ENCODE measurements at places on chromosomes 12 and 14.

DNA sequence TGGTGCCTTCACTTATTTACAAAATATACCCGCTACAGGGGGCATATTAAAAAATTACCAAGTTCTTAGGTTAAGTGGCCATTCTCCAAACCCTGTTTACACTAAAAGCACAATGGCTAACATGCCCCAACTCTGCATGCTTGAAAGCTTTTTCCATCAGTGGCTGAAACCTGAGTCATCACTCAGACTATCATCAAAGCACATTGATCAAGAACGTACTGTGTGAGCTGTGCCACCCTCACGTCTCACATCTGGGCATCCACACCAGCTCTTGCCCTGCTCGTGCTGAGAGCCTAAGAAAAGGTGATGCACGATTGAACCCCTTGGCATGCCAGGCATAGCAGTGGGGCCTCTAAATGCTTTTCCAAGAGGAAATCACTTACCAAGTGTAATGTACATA, 13.2 kb downstream of the AQP6 start:
- no peak for DNase-seq

GRCh38 chr12:49808686-49809380, 19.4 kb downstream of the NCKAP5L start:
- no peak for DNase-seq

GRCh38 chr12:62762645-62763044, 172.3 kb downstream of the PPM1H start:
- no peak for DNase-seq

DNA sequence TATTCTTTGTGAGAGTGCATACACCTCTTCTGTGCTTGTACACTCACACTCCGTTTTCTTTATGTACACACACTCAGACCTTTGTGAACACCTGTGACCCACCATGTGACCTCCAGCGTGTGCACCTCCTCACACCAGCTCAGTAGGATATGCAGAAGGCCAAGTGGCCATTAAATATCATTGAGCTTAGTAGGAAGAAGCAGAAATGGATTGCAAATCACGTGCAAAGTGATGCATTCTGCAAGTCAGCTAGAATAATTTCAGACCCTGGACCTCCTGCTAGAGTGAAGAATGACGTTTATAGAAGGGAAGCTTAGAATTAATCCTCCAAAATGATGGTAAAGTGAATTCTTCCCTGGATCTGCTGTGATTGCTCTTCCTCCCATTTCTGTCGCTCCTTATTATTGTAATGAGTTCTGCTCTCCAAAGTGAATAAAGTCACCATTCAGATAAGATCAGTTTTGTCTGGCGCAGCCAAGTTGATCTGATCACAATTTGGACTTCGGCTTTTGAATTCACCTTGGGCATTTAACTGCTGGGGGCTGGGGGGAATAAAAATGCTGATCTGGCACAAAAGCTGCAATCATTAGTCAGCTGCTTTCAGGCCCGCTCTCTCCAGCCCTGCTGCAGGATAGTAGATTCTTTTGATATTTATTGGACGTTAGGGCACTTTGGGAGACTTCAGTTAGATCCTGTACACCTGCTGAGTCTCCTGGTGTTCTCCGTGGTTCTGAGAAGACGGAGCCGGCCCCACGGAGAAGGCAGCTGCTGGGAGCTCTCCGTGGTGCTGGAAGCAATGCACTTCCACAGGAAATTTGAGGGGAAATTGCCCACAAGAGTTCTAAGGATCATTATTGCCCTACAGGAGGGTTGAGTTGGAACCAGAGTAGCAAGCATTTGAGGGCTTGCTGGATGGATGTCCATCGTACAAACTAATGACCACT, 12.4 kb upstream of the NRXN3 start:
- no peak for DNase-seq

- DNase-seq: no peak
Measured at GRCh38 chr14:90440021-90440451, 43.2 kb downstream of the CALM1 start.

DNA sequence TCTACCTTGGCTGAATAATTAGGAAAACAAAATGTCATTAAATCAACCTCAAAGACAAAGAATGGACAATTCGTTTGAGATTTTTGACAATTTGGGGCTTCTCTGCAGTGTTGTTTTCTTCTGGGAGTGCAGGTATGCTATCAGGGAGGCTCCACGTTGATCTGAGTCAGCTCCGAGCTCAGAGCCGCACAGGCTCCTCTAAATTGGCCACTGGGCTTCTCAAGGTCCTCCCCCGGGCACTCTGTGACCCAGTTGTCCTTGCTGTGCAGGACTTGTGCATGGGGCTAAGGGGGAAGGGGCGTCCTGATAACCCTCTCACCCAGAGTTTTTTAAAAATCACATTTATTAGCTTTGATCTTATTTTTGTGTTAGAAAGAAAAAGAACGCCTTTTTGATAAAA, 52.7 kb downstream of the TBX3 start:
- DNase-seq: no peak

GRCh38 chr12:24596768-24597388, 352.0 kb downstream of the BCAT1 start:
- no peak for DNase-seq

DNA sequence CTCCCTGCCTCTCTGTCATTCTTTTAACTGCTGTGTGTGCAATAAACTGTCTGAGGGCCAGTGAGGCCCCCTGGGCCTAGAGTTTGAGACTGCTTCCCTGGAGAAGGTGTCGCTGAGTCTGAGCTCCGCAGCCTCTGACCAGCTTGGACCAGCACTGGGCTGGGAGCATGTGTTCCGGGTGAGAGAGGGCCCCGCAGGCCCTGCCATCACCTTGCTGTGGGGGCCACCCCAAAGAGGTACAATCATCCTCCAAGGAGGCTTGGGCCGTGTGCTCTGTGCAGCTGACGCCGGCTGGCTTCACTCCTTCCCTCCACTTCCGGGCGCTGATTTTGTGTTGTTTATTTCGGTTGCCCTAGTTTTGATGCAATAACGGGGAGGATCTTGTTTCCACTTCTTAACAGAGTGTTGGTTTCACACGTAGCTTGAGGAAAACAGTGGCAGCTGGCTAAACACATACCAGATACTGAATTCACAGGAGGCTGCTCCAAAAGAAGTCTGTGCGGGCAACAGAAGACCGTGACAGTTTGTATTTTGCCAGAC, 121.6 kb downstream of the TMEM132C start:
- DNase-seq: no peak

DNA sequence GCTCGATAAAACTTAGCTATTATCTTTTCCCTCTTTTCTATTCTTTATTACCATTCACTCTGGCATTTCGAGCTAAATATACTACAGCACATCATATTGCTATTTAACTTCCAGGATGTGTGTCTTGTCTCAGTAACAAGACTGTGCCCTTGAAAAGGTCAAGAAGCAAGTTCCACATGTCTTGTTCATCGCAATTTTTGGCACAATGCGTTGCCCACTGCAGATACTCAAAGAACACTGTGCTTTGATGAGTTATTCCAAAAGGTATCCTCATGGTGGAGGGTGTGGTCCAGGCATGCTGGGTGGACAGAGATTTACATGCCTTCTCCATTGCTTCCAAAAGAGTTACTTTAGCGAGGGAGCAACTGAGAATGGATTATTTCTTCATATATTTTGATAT, 6.6 kb downstream of the E2F7 start:
- no peak for DNase-seq

- DNase-seq: no peak
Measured at GRCh38 chr14:67285876-67286452, 44.7 kb downstream of the PALS1 start.

DNA sequence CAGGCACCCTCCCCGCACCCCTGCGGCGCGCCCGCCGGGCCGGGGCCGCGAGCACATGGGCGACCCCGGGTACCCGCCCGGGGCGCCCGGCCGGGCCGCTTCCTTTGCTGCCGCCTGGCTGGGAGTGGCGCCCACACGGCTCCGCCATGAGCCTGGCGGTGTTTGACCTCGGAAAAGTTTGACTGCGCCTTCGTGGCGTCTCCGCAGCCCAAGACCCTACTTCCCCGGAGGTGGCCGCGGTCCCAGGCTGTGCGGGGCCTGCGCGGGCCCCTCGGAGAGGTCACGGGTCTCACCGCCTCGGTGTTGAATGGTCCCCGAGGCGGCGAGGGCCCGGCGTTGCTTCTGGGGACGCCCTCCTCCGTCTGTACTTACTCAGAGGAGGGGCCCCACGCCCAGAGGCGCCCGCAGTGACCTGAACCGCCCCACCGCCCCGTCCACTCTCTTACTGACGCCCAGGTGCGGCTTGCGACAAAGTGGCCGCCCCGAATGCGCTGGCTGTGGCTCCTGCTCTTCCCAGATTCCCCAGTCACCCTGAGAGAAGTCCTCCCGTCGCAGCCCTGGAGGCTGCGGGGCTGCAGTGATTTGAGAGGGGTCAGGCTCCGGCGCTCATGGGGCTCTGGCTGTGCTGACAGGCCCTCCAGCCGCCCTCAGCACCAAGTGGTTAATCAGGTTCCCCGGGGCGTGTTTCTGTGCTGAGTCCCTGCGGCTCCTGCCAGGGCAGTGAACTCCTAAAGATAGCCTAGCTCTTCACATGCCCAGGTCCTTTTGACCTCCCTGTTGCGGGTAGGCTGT, 5.8 kb downstream of the KMT5A start:
- DNase-seq: peak; percentile 12

DNA sequence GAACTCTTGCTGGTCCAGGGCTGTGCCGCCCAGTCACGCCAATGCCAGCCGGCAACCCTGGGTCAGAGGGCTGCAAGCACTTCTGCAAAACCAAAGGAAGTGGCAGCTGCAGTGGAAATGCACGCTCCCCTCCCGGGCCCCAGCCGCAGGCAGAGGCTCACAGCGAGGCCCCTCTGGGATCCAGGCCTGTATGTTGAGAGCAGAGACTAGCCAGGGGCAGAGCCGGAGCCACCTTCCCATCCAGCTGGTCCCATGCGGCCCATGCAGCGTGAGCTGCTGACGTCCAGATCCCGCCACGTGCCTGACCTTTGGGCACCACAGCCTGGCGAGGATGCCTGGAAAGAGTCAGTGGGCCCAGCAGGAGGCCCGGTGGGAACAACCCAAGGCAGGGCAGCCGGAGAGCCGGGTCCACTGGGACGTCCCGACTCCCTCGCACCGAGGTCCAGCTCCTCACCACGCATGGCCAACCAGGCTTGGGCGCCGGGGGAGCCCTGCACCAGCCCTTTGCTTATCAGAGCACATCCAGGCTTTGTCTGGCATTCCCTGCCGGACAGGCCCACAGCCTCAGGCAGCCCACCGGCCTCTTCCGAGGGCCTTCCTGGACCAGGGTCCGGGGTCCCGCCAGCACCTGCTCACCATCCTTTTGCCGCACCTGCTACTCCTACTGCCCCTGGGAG, 4.3 kb downstream of the GPR132 start:
- DNase-seq: no peak

DNA sequence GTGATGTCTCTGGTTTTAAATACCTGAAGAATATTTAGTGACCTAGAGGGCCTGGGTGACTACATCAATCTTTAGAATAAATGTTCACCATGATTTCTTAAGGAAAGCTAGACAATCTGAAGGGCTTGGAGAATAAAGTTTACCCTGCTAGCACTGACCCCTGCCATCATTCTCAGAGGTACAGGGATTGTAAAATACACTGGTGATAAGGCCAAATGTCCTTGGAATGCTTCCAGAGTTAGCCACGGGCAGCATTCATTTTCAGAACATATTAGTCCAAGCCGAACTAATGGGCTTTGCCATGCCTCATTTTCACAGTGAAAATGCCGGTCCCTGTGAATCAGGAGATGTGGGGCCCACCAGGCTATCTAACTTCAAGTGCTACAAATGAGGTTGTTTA, 1381.7 kb upstream of the SEL1L start:
- no peak for DNase-seq

DNA sequence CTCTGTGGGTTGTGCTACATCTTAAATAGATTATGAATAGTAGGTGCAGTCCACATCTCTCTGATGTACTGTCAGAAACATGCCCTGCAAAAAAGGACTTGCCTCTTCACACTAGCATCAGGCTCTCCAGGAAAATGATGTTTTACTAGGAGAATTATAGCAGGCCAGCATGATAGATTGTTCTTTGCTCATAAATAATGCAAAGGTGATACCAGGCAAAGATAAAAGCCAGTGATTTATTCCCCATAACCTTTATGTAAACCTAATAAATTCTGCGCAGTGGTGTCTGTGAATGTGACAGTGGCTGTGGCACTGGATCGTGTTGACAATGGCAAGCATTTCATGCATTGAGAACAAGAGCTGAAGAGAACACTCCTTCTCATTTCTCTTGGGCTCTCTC, 646.5 kb upstream of the SEL1L start:
- no peak for DNase-seq

- DNase-seq: no peak
Measured at GRCh38 chr12:117473856-117474255, 112.4 kb upstream of the NOS1 start.

- no peak for DNase-seq
Measured at GRCh38 chr12:69553628-69554248, 31.5 kb upstream of the CCT2 start.

- no peak for DNase-seq
Measured at GRCh38 chr12:19545301-19545700, 106.0 kb downstream of the AEBP2 start.

DNA sequence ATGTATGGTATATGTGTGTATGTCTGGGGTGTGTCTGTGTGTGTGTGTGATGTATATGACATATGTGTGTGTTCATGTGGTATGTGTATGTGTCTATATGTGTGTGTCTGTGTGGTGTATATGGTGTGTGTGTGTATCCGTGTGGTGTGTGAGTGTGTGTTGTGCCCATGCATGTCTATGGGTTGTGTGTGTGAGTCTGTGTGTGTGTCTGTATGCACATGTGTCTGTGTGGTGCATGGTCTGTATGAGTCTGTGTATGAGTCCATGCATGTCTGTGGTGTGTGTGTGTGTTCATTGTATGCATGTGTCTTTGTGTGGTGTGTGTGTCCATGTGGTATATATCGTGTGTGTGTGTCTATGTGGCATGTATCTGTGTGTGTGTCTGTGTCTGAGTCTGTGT, 168.1 kb upstream of the GSC start:
- no peak for DNase-seq

DNA sequence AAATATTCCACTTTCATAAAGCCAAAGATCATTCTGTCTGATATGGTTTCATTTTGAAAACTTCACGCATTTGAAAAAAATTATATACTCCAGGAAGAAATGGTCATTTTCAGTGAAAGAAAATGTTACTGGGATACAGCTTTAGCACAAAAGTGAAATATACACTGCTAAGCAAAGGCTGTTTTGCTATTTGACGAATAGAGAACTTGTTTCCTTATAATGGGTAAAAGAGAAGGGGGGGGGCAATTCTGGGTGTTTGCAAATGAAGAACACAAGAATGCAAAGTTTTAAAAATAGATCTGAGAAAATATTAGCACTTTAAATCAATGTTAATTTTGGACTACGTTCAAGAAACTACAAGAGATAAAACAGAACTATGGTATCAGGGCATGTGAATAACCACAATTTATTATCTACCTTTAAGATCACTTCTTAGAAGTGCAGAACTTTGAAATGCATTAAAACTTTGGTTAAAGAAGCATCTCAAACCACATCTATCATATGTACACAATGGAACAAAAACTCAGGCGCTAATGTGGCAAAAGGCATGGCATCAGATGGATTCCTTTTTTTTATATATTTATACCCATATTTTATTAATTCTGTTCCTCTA, 51.1 kb downstream of the EFCAB11 start:
- no peak for DNase-seq

GRCh38 chr14:37991027-37991426, 216.7 kb upstream of the SSTR1 start:
- DNase-seq: no peak

Data from stimulated activated CD4-positive, alpha-beta T cell treated with anti-CD3 and anti-CD28 coated beads, TNF-alpha, amount 100 ng/mL, for 4 hours (primary cell).